ENCODE measurements at places on chromosomes 2 and 18. TPM values are rescaled to one million over a fixed set of nuclear protein-coding genes. Genes with fewer than 3 reads are reported as not detected.
A peak's percentile ranks its signal among the peaks of the same experiment; 100 is the strongest.

- H3K27me3 ChIP-seq = no peaks in the 10 kb centered on the region
- no peak for DNase-seq
- H3K27ac ChIP-seq = no peak overlapping the region
- no peaks in the 10 kb centered on the region for H3K4me1 ChIP-seq
- no peak overlapping the region for H3K4me3 ChIP-seq
Measured at GRCh38 chr2:79292958-79293315, 133.4 kb upstream of the REG3A start.

DNA sequence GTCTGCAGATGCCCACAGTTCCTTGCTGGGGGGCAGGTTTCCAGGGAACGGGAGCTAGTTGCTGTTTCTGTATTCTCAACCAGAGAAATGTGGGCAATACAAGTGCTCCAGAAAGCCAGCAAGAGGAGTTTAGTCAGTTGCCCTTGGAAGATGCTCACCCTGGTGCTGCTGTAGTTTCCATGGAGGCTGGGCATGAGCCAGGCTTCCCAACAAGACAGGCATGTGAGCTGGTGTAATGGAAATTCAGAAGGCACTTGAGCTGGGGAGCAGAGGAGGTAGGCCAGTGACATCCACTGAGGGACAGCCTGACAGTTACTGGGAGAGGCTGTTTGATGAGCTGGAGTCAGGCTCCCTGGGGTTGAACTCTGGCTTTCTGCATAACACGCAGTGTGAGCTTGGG lies 7.7 kb downstream of the HK2 start:
- no peak overlapping the region for H3K4me3 ChIP-seq
- H3K27ac ChIP-seq = no peak overlapping the region
- no peaks in the 10 kb centered on the region for H3K27me3 ChIP-seq

- no peak for DNase-seq
- H3K27me3 ChIP-seq = no peaks in the 10 kb centered on the region
- H3K4me1 ChIP-seq = no peaks in the 10 kb centered on the region
- H3K27ac ChIP-seq = no peak overlapping the region
- no peaks in the 10 kb centered on the region for H3K36me3 ChIP-seq
Measured at GRCh38 chr2:11569636-11570035, 35.8 kb downstream of the GREB1 start.

GRCh38 chr2:221569871-221570270 lies 2.2 kb downstream of the EPHA4 start:
- no peaks in the 10 kb centered on the region for H3K36me3 ChIP-seq
- no peak for DNase-seq
- no peak overlapping the region for H3K27ac ChIP-seq

- DNase-seq = peak; percentile 29
- no peaks in the 10 kb centered on the region for H3K27me3 ChIP-seq
- no peak overlapping the region for H3K4me3 ChIP-seq
- no peaks in the 10 kb centered on the region for H3K36me3 ChIP-seq
- no peaks in the 10 kb centered on the region for H3K4me1 ChIP-seq
Measured at GRCh38 chr18:46042571-46043123, 29.4 kb downstream of the PSTPIP2 start.

- no peaks in the 10 kb centered on the region for H3K4me1 ChIP-seq
- DNase-seq = no peak
- H3K27ac ChIP-seq = no peak overlapping the region
- no peaks in the 10 kb centered on the region for H3K27me3 ChIP-seq
- H3K4me3 ChIP-seq = no peak overlapping the region
Measured at GRCh38 chr2:111940333-111941196, 42.2 kb downstream of the MERTK start.

- peaks cover 20% of the 10 kb centered on the region for H3K4me1 ChIP-seq
- no peaks in the 10 kb centered on the region for H3K27me3 ChIP-seq
- no peak overlapping the region for H3K4me3 ChIP-seq
- H3K36me3 ChIP-seq = no peaks in the 10 kb centered on the region
- no peak for DNase-seq
Measured at GRCh38 chr2:42117182-42117579, 52.0 kb upstream of the EML4 start.

DNA sequence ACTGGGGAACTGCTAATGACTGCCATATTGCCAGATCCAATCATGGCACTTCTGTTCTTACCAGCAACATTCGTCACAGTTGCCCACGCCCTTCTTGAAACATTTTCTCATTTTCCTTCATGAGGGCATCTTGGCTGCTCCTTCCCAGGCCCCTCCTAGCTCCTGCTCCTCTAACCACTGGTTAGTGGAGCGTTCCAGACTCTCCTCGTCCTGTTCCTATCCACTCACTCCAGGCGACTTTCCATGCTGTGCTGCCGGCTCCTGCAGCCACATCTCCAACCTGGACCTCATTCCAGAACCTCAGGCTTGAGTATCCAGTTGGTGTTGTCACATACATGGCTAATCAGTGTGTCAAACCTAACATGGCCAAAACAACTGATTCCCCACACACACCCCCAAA lies 1.3 kb upstream of the ADI1 start:
- peaks cover 26% of the 10 kb centered on the region for H3K4me1 ChIP-seq
- peak overlapping the region; percentile 75 for H3K4me3 ChIP-seq
- DNase-seq = no peak
- peaks cover 19% of the 10 kb centered on the region for H3K36me3 ChIP-seq
- no peaks in the 10 kb centered on the region for H3K27me3 ChIP-seq

- H3K4me1 ChIP-seq = peaks cover 39% of the 10 kb centered on the region
- H3K36me3 ChIP-seq = peaks cover 36% of the 10 kb centered on the region
- peak; percentile 96 for DNase-seq
Measured at GRCh38 chr2:65228263-65228750, 676 bp downstream of the ACTR2 start.

GRCh38 chr2:64848363-64848762 lies 140.8 kb upstream of the SLC1A4 start:
- peaks cover 40% of the 10 kb centered on the region for H3K4me1 ChIP-seq
- H3K36me3 ChIP-seq = no peaks in the 10 kb centered on the region
- no peak for DNase-seq

DNA sequence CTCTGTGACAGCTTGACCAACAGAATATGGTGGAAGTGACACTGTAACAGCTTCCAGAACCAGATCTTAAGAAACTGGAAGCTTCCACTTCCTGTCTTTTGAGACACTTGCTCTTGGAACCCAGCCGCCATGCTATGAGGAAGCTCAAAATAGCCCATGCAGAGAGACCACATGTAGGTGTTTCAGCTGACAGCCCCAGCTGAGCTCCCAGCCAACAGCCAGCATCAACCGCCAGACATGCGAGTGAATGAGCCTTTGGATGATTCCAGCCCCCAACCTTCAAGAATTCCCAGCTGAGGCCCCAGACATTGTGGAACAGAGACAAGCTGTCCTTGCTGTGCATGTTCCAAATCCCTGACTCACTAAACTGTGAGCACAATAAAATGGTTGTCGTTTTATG lies 27.9 kb downstream of the ACVR1 start:
- no peaks in the 10 kb centered on the region for H3K4me1 ChIP-seq
- H3K27ac ChIP-seq = no peak overlapping the region
- DNase-seq = no peak
- no peak overlapping the region for H3K4me3 ChIP-seq

GRCh38 chr2:168926621-168927386 lies 25.7 kb downstream of the G6PC2 start:
- no peak overlapping the region for H3K4me3 ChIP-seq
- H3K27me3 ChIP-seq = no peaks in the 10 kb centered on the region
- H3K27ac ChIP-seq = no peak overlapping the region

DNA sequence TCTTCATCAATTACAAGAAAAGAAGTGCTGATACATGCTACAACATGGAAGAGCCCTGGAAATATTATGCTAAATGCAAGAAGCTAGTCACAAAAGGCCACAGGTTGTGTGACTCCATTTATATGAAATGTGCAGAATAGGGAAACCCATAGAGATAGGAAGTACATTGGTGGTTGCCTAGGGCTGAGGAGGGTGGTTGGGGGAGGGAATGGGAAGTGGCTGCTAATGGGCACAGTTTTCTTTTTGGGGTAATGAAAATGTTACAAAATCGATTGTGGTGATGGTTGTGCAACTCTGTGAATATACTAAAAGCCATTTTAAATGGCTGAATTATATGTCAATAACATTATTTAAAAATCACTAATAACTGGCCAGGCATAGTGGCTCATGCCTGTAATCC lies 24.3 kb upstream of the RESP18 start:
- H3K4me1 ChIP-seq = no peaks in the 10 kb centered on the region
- H3K27me3 ChIP-seq = no peaks in the 10 kb centered on the region
- H3K27ac ChIP-seq = no peak overlapping the region

- H3K4me1 ChIP-seq = no peaks in the 10 kb centered on the region
- no peaks in the 10 kb centered on the region for H3K27me3 ChIP-seq
- H3K36me3 ChIP-seq = no peaks in the 10 kb centered on the region
- no peak overlapping the region for H3K27ac ChIP-seq
Measured at GRCh38 chr18:58431215-58431614, 197.7 kb downstream of the ALPK2 start.

DNA sequence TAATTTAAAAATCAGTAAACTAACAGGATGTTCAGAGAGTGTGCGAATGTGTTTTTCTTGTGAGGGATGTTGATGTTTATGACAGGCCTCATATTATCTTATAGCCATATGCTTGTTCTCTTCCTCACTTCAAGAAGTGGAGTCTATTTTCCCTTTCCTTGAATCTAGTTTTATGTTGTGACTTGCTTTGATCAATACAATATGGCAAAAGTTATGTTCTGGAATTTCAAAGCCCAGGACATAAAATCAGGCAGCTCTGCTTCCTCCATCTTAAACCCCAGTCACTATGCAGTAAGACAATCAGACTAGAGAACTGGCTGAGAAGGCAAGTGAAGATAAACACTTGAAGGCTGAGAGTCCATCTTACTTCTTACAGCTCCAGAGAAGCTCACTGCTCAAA lies 585.1 kb upstream of the NETO1 start:
- H3K27me3 ChIP-seq = no peaks in the 10 kb centered on the region
- no peaks in the 10 kb centered on the region for H3K4me1 ChIP-seq
- no peak overlapping the region for H3K4me3 ChIP-seq
- DNase-seq = no peak
- H3K27ac ChIP-seq = no peak overlapping the region

DNA sequence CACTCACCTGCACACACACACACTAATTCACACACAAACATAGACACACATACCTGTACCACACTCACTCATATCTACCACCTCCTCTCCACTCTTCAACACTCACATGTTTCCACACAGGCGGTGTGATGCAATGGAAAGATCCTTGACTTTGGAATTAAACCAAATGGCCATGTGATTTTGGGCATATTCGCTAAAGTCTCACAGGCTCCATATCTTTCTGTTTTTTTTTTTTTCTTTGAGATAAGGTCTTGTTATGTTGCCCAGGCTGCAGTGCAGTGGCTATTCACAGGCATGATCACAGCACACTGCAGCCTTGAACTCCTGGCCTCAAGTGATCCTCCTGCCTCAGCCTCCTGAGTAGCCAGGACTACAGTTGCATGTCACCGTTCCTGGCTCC lies 91.1 kb upstream of the MEX3C start:
- no peaks in the 10 kb centered on the region for H3K36me3 ChIP-seq

GRCh38 chr2:215831296-215831913 lies 181.9 kb downstream of the MREG start:
- no peaks in the 10 kb centered on the region for H3K27me3 ChIP-seq
- no peak overlapping the region for H3K27ac ChIP-seq
- peaks cover 11% of the 10 kb centered on the region for H3K4me1 ChIP-seq
- no peaks in the 10 kb centered on the region for H3K36me3 ChIP-seq
- DNase-seq = no peak

DNA sequence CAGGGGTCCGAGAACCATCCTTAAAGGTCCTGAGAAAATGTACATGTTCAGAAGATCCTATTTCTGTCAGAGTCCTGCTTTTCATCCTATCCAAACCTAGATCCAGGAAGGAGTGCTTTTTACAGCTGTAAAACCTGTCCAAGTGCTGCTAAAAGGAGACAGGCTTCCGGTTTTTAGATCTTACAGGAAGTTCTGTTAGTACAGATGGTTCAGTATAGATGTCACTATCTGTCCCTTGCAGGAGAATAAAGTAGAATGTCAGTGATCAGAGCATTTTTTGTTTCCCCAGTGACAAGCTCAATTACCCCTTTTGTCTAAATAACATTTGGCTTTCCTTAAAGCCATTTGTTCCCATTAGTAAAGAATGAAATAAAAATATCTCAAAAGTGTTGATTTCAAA lies 98.3 kb downstream of the NRP2 start:
- no peak overlapping the region for H3K27ac ChIP-seq
- H3K4me3 ChIP-seq = no peak overlapping the region
- no peaks in the 10 kb centered on the region for H3K36me3 ChIP-seq

DNA sequence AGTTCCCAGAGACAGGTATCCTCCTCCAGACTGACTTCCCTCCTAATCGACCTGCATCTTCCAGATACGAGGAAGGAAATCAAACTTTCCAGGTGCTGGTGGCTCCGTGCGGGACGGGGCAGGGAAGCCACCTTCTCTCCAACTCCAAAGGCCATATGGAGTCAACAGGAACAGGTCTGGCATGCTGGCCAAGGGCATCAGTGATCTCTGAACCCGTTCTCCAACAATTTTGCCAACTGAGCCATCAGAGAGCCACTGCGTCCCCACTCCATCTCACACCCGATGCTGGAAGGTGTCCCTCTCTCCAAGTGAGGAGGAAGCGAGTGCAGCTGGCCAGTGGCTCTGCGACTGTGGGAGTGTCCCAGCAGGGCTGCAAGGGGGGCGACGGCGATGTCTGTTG lies 5.4 kb downstream of the EDAR start:
- no peak for DNase-seq
- H3K4me1 ChIP-seq = no peaks in the 10 kb centered on the region
- no peak overlapping the region for H3K4me3 ChIP-seq
- no peaks in the 10 kb centered on the region for H3K36me3 ChIP-seq
- no peaks in the 10 kb centered on the region for H3K27me3 ChIP-seq

- no peaks in the 10 kb centered on the region for H3K27me3 ChIP-seq
- DNase-seq = no peak
- no peaks in the 10 kb centered on the region for H3K4me1 ChIP-seq
- H3K4me3 ChIP-seq = no peak overlapping the region
Measured at GRCh38 chr2:109098251-109098920, 30.6 kb upstream of the SH3RF3 start.

- peak overlapping the region; percentile 76 for H3K27ac ChIP-seq
- peaks cover 49% of the 10 kb centered on the region for H3K36me3 ChIP-seq
- DNase-seq = peak; percentile 69
- H3K27me3 ChIP-seq = no peaks in the 10 kb centered on the region
- H3K4me1 ChIP-seq = peaks cover 48% of the 10 kb centered on the region
- H3K4me3 ChIP-seq = no peak overlapping the region
Measured at GRCh38 chr2:9538000-9538507, 17.6 kb downstream of the ADAM17 start.

Gene GRHL1
- 1.3 TPM for total RNA-seq

Gene GCKR
- not detected for total RNA-seq

Gene HNMT
- total RNA-seq = not detected

Gene TNFAIP6
- total RNA-seq = not detected

Gene GYPC
- 156 TPM for total RNA-seq

Gene EVX2
- not detected for total RNA-seq

Gene CROCC2
- total RNA-seq = not detected

Gene UNC80
- 0.04 TPM for total RNA-seq

Gene GCG
- not detected for total RNA-seq

Gene SAG
- not detected for total RNA-seq

Gene COL4A4
- 0.41 TPM for total RNA-seq

Gene CCL20
- total RNA-seq = not detected

Gene STPG4
- total RNA-seq = not detected
